ENCODE measurements at places on chromosomes 4 and X.

DNA sequence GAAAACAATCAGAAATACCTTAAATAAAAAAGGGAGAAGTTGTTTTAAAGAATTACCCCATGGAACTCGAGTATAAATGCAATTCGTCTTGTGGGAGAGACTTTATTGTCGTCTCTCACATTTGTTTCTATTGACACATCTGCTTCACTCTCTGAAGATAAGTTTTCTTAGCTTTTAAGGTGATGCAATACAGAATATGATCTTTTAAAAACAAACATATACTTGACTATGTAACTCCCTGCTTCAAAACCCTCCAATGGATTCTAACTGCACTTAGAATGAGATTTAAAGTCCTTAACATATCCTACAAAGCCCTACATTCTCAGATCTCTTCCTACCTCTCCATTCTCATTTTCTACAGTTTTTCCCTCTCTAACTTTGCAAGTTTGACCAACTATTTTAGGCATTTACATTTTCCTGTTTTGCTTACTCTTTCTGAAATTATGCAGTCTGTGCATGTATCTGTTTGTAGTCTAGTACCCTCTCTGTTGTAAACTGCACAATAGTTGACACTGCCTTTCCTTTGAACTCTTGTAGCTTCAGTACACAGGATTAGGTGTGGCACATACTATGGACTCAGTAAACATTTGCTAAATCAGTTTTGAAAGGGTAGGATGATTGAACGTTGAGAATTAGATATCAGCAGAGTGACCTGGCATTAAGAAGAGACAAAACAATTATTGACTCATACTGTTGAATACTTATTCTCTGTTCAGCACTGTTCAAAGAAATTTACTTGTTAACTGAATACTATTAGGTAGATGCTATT lies 59.8 kb downstream of the AGTR2 start:
- no peak for DNase-seq

- DNase-seq = no peak
Observed at GRCh38 chr4:185599553-185600243, 64.4 kb upstream of the PDLIM3 start.

GRCh38 chrX:121245763-121246162 lies 198.4 kb downstream of the GLUD2 start:
- DNase-seq = no peak

- DNase-seq = no peak
Observed at GRCh38 chr4:182344968-182345367, 101.8 kb downstream of the TENM3 start.

DNA sequence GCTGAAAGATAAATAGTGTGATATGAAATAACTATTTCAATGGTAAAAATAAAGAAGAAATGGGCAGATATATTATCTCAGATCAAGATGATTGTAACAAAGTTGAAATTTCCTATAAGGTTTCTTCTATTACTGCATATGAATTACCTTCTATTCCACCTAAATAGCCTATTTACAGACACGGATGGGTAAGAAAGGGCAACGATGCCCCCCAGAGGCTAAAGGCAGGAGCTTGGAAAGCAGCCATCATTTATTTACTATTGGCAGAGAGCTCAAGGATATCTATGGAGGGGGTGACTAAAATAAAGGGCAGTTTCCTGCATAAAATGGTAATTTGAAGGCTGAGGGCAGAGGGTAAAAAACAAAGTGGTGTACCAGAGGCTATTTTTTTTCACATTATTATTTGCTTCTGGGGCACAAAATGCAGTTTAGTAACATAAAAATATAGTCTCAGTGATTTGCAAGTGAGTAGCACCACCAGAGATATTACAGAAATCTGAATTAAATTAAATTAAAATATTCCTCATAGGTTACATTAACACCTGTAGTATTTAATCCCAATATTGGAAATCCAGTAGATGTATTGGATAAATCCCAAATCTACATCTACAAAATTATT lies 123.1 kb downstream of the BTC start:
- DNase-seq = peak; percentile 70

DNA sequence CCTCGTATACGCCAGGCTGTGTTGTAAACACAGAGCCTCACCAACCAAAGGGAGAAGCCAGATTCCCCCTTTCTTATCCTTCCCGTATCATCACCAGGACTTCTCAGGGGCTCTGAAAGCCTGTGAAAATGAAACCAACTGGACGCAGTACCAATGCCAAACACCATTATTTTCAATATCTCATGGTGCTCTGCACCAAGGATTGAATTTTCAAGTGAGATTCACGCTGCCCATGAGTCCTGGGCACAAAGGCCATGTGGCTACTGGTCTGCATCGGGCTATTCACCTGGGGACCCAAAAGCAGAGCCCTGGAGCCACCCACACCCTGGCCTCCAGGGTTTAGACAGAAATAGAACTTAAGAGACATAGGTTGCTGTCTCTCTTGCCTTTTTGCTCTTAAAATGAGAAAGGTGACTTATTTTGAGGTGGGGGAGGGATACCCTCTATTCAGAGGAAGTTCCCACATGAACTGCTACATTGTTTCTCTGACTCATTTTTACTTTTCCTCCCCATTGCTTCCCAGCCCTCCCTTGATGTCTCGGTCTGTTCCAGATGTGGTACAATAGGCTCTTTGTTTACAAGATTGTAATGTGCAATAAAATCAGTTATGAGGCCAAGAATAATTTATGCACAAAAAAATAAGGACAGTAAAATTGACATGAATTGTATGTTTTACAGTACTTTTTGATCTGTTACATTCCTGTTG lies 55.4 kb downstream of the MAML3 start:
- DNase-seq = peak; percentile 64

GRCh38 chr4:75643651-75644050 lies 13.3 kb upstream of the CDKL2 start:
- no peak for DNase-seq

DNA sequence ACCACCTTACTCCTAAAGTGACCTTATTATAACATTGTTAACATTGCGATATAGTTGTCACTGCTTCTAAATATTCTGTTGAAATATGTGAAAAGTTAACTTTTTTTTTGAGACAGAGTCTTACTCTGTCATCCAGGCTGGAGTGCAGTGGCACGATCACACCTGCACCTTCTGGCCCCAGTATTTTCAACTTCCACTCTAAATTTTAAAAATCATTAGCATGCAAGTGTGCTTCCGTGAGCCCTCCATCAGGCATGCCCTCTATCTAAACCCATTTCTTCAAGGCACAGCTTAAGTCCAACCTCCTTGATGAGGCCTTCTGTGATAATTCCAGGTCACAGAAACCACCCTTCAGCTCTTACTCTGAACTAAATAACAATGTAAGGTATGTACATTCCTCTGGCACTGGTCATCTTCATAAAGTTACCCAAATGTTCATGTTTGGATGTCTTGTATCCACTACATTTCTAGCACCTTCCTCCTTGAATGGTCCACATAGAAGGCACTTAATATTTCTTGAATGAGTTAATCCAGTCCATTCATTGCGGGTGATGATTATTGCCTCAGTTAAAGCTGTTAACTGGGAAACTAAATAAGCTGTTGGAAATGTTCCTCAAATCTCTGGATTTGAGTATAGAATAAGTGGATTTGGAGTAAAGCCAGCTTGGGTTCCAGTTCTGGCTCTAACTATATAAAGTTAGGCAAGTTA lies 38.6 kb upstream of the TMEM131L start:
- no peak for DNase-seq

- DNase-seq = no peak
Observed at GRCh38 chr4:52791936-52792335, 40.7 kb upstream of the ERVMER34-1 start.

- no peak for DNase-seq
Observed at GRCh38 chr4:8906991-8907595, 35.5 kb upstream of the HMX1 start.

- DNase-seq = no peak
Observed at GRCh38 chr4:40734497-40734896, 15.3 kb upstream of the NSUN7 start.

GRCh38 chrX:109830157-109830703 lies 97.2 kb upstream of the ACSL4 start:
- DNase-seq = no peak

- DNase-seq = no peak
Observed at GRCh38 chrX:106000203-106000602, 38.3 kb downstream of the SERPINA7 start.

DNA sequence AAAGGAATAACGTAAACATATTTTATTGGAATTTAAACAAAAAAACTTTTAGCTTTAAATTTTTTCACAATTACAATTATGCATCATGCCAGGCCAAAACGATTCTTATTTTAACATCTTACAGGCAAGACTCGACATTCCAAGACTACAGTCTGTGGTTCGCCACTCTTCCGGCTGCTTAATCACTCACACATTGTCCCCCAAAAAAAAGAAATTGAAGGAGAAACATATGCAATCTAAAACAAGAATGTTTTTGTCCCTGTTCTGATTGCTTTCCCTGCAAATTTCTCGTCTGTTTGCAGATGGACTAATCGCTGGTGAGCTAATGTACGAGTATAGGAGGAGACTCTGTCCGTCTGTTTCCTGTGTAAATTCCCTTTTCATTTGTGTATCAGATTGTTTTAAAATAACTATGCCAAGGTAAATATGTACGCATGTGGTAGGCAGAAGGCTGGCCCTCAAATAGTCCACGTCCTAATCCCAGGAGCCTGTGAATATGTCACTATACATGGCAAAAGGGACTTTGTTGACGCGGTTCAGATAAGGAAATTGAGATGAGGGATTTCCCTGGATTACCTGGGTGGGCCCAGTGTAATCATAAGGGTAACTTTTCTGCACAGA lies 37.7 kb upstream of the MTNR1A start:
- DNase-seq = no peak

DNA sequence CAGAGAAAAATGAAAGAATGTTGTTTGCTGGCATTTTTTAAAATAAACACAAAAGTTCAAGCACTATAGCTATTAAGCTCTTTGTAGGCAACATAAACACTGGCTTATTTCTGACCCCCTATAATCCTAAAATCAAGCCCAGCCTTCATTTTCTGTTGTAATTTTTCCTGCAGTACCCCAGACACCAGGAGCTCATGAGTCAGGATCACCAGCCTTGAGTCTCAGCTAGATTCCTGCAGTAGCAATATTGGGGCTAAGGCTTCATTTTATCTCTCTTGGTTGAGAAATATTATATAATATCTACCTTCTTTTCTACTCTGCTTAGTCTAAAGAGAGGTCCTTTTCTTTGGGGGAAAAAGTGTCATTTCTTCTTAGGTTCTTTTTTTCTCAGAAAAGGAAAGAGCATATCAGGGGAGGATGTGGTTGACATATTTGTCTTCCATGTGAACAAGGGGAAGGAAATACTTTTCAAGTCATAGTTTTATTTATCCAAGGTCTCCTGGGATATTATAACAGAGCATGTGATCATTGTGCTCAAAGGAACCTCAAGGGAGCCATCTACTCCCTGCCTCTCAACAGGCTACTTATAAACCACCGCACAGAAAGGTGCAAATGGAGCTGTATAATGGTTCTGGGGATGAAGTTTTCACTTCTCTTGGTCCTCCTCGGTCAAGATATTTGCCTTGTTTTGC lies 678.3 kb upstream of the NR3C2 start:
- DNase-seq = no peak

- no peak for DNase-seq
Observed at GRCh38 chr4:165994701-165995100, 121.7 kb downstream of the TLL1 start.

- no peak for DNase-seq
Observed at GRCh38 chr4:61541459-61541858, 341.3 kb downstream of the ADGRL3 start.

DNA sequence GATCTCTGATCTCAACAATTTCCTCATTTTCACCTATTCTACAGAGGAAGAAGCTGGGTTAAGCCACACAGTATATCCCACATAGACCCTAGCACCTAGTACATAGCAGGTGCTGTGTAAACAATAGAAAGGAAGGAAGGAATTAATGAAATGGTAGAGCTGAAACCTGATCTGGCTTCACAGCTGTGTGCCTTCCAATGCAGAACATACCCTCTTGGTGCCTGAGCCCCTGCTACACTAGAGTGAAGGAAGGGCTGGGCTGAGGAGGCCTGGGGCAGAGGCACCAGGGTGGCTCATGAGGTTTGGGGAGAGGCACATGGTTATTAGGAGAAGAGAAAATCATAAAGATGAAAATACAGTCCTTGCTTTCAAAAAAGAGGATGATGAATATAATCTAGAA lies 21.3 kb downstream of the LRRC66 start:
- no peak for DNase-seq

GRCh38 chr4:10917566-10917965 lies 233.0 kb upstream of the CLNK start:
- DNase-seq = no peak

GRCh38 chr4:143337600-143338287 lies 1.1 kb downstream of the GAB1 start:
- no peak for DNase-seq

GRCh38 chr4:128823025-128823661 lies 13.6 kb downstream of the JADE1 start:
- DNase-seq = peak; percentile 21

GRCh38 chr4:147488556-147488955 lies 7.7 kb downstream of the EDNRA start:
- no peak for DNase-seq

- no peak for DNase-seq
Observed at GRCh38 chr4:77669946-77670590, 64.4 kb downstream of the CXCL13 start.

DNA sequence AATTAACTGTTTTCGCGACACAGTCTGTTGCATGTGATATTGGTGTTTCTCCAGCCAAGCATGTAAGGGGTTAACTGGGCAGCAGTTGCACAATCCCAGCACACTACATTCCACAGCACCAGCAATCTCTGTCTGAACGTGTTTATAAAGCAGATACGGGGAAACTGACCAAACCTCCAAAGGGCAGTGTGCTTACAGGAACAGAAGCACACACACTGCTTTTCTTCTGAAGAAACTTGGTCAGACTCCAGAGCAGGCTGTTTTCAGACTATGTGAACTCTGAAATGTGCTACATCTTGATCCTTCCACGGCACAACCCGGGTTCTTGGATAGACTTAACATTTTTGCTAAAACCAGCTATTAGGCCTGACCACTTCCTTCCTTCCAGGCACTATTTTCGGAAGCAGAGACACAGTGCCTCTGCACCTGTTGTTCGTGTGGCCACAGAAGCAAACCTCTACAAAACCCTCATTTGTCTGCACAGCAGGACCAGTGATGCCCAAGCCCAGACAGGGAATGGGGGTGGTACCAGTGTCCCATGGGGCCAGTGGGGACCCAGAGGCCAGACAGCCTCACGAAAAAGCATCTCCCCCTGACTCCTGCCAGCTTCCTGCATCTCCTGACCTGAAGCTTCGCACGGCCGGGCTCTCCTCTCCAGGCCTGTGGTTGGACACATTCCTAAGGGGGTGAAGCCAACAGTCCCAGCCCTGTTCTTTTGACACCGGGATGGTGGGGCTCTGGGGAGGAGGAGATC lies 90.1 kb downstream of the IRF2 start:
- DNase-seq = no peak

Measured in HCT116 (cell line).